ENCODE measurements at places on chromosomes 7 and 10.

DNA sequence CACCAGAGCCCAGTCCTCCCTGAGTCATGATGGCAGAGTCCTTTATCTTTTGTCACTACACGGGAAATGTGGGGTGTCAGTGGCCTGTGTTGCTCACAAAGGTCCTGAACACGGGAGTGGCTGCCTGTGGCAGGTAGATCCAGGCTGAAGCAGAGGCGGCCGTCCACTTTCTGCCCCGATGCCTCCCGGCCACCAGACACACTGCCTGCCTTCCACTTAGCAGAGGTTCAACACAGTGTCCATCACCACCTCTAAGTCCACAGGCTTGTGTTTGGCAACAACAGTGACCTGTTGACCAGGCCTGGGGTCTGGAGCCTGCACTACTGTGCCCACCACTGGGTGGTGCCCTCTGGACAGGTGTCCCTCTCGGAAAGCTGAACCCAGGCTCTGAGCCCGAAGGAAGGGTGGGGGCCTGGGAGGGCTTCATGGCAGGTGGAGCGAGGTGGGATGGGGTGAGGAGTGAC is 49.9 kb upstream of the CAMK2B start:
- no peak for DNase-seq

GRCh38 chr10:6239213-6239991 is 36.7 kb downstream of the PFKFB3 start:
- DNase-seq: peak; percentile 76

DNA sequence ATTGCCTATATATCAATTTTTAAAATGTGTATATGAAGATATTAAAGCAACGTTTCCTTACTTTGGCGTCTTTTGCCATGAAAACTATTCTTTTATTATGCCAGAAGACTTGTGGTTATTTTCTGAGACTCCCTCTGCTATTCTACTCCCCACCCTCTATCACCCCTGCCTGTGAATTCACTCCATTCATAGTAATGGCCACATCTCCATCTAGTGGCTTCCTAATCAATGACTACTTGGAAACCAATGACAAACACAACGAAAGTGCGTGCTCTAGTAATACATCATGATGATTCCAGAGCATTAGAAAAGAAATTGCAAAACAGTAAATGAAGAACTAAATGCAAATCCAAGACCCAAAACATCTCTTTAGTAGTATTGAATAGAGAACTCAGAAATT is 186.7 kb upstream of the HGF start:
- no peak for DNase-seq

DNA sequence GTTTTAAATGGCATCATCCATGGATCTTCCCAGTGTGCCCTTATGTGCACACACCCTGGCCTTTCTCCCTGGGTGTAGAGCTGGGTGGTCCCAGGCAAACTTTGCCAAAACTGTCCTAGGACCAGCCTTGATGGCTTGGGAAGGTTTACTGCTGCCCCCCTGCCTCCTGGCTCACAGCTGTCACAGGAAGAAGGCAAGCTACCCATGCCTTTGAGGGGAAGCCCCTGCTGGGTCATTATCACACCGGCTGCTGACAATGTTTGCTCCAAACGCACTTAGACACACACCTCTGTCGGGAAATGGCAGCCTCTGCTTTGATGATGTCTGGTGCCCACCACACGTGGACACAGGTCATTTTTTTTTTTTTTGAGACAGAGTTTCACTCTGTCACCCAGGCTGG is 25.2 kb upstream of the FIGNL1 start:
- DNase-seq: no peak

DNA sequence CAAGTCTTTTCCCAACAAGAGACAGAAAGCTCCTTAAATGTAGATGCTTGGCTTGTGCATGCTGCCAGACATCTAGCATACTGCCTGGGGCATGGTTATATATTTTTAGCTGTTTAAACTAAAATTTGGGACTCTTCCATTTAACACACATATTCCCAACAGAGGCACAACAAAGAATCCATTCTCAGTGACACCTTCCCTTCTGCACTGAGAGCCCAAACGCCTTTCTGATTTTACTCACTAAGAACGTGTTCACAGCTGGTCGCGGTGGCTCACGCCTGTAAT is 49.9 kb downstream of the CPVL start:
- DNase-seq: no peak

DNA sequence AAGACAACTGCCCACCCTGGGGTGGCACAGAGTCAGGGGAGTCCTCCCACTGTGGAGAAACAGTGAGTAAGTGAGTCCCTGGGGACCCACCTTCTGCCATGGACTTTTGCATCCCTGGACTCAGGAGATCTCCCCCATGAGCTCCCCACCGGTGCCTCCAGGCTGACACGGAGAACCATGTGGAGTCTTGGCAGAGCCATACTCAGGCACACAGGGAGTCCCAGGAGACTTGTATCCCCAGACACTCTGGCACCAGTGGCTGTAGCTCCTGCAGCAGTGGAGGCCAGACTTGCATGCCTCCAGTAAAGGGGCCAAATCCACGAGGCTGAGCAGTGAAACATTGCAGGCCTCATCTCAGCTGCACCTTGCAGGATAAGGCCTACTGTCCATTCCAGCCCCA is 791.4 kb downstream of the PCDH15 start:
- no peak for DNase-seq

DNA sequence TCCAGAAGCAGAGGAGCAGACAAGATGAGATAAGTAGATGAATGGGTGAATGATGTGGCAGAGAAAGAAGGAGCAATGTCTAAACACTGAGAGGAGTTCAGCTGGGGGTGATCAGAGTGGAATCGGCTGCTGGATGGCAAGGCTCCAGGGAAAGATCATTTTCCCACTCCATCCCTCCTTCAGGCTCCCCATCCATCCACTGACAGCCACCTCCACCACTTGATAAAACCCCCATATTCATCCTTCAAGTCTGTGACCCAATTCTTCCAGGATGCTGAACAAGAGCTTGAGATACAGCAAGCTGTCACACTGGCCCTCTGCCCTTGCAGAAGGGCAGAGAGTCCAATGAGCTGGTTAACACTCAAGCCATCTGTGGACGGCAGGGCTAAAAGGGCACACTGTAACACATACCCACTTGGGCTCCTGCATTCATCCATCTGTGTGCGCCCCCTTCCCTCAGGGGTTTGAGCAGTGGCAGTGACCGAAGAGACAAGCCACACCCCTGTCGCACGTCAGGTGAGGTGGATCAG is 30.8 kb upstream of the CACNB2 start:
- no peak for DNase-seq

DNA sequence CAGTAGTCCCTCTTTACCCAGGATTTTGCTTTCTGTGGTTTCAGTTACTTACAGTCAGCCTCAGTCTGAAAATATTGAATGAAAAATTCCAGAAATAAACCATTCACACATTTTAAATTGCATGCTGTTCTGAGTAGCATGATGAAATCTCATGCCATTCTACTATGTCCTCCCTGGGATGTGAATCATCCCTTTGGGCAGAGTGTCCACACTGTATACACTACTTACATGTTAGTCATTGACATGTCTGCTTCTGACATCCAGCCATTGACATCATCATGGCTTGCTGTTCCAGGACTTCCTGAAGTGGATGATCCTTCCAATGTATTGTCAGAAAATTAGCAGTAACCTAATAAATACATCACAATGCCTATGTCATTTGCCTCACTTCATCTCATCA is 34.6 kb upstream of the MALRD1 start:
- DNase-seq: no peak

DNA sequence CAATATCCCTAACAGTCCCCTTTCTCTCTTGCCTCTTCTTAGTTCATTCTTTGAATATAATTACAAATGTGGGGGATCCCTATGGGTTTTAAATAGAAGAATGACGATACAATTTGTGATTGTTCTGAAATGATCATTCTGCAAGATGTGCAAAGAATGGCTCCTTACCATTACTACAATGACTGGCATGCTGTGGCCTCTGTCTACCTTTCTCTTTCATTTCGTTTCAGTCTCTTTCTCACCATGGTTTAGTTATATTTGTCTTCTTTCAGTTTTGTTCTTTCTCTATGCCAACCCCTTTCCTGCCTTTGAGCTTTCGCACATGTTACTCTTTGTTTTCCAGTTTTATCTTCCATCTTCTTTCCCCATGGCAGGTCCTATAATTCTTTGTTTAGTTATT is 176.5 kb downstream of the SUGCT start:
- no peak for DNase-seq

DNA sequence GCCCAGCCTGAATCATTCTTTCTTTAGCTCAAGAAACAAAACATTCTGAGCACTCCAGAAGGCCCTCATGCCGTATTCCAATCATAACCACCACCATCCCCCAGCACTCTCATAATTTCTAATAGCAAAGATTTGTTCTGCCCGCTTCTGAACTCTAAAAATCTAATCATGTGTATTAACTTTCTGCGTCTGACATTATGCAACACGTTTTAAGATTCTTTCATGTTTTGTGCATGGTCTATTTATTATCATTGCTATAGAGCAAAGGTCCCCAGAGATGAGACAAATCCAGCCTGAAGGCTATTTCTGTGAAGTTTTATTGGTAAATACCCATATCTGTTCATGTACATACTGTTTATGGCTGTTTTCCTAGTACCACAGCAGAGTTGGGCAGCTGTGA is 8.8 kb downstream of the GDI2 start:
- no peak for DNase-seq

DNA sequence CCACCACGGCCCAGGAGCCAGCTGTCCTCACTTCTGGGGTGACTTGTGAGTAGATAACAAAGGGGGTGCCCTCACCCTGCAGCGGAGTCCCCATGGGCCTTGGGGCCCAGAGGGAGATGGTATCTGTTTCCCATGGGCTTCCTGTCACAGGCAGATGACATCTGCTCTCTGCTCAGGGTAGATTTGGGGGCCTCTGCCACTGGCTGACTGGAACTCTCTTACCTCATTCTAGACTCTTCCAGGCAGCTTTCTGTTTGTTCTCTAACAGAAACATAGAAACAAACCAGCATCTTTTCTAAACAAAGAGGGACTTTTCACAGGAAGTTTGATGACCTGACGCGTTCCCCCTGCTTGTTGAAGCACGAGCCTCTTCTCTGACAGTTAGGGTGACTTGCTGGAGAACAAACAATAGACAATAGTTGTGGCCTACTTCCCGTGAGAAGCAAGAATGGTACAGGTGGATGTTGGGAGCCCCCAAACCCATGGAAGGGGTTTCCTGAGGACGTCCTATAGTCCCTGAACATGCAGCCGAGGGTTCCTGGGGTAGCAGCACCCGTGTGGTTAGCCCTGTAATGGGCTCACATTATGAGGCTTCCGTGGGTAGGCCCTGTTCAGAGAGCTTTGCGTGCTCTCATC is 61.6 kb downstream of the GRK5 start:
- peak; percentile 93 for DNase-seq

DNA sequence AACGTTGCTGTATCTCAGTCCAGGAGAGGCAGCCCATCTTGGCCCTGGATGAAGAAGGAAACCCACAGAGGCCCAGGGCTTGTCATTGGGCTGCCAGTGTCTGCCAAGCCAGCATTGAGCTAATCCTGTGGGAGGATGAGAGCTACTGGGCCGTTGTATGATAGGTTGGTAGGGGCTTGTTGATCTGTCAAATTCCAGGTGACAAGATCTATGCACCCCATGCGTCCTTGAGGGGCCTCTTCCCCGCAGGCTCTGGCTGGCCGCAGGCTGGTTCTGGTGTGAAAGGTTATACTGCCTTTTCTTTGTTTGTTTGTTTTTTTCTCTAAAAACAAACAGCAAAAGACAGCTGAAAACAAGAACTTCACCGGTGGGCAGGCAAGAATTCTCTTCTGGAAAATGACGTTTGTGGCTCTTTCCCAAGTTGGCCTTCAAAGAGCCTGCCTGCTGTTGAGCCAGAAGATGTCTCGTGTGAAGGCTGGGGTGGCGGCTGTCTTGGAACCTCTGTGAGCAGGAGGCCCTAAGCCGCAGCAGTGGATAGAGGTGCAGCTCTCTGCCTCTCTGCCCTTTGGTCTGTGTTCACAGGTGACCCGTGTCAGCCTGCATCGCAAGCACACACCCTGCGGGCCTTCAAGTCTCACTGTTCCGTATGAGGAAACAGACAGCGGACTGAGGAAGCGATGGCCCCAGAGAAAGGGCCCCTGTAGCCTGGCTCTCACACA is 23.3 kb downstream of the CYP17A1 start:
- no peak for DNase-seq

- DNase-seq: no peak
Observed at GRCh38 chr7:73496626-73497025, 25.5 kb downstream of the BAZ1B start.

- no peak for DNase-seq
Observed at GRCh38 chr10:58706836-58707235, 194.2 kb downstream of the BICC1 start.

DNA sequence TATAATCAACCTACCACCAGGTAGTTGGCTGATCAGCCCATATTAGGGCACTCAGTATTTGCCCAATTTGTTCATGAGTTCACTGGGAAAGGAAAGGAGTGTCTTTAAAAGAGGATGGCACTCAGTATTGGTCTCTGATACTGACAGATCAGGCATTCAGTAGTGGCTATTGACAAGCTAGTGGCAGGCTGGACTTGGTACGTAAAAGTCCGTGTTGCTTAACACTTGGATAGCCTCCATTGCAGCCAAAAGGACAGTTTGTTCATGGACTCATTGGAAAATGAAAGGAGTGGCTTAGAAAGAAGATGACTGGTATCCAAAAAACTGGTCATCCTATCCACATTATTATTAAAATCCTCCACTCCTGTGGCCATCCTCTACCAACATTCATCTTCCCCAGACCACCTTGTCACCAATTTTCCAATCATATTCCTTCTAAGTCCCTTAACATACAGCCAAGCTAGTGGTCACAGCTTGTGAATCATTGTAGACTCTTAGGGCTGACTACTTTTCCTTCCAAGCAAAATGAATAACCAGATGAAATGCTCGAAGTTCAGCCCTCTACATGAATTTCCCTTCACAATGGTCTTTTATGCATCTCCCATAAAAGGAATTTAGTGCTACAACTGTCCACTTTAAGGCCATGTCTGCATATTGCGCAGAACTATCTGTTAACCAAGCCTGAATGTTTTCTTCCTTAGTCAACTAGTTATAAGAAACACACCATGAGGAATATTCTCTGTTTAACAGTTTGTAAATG is 78.6 kb upstream of the MAGI2 start:
- DNase-seq: no peak

GRCh38 chr10:92846344-92846743 is 2.0 kb upstream of the EXOC6 start:
- no peak for DNase-seq

Data from CD4-positive, alpha-beta T cell treated with Interleukin-4 for 1 hour (primary cell).